ENCODE measurements at places on chromosomes 2 and 18. TPM values are rescaled to one million over a fixed set of nuclear protein-coding genes. Genes with fewer than 3 reads are reported as not detected.

Gene IL1R1
- 0.22 TPM for total RNA-seq

Gene OTOF
- 14.4 TPM for total RNA-seq

Gene DYSF
- total RNA-seq: 0.17 TPM

Gene TSPYL6
- total RNA-seq: not detected

Gene GKN2
- total RNA-seq: not detected

Gene HOXD1
- total RNA-seq: not detected

Gene SLC5A7
- not detected for total RNA-seq

Gene COL6A3
- total RNA-seq: 1.4 TPM

Gene ELOA2
- total RNA-seq: not detected

Gene RFTN2
- not detected for total RNA-seq

Gene CRYGD
- total RNA-seq: not detected

Gene NPPC
- not detected for total RNA-seq

Gene MAPK4
- total RNA-seq: not detected

Gene CHRND
- total RNA-seq: not detected

Gene CLEC4F
- 0.27 TPM for total RNA-seq

Gene KIAA2012
- not detected for total RNA-seq

Gene SERPINB13
- total RNA-seq: not detected

Gene ALS2
- 11.2 TPM for total RNA-seq

Gene PRSS56
- total RNA-seq: not detected

Gene SIX3
- not detected for total RNA-seq

Gene STK16
- total RNA-seq: 32.3 TPM

Gene NEURL3
- 1.2 TPM for total RNA-seq

Gene SLC9A2
- total RNA-seq: not detected

Gene DCDC2C
- not detected for total RNA-seq

Gene ACKR3
- total RNA-seq: 2.8 TPM

Data from T-helper 1 cell treated with Interleukin-12 subunit alpha and Interleukin-12 subunit beta and Interleukin-4 antibody, amounts not matched to agents 30 ng/mL and 1 ng/mL, for 36 hours (primary cell).